ENCODE measurements at places on chromosomes 6 and 20.
A peak's percentile ranks its signal among the peaks of the same experiment; 100 is the strongest.

DNA sequence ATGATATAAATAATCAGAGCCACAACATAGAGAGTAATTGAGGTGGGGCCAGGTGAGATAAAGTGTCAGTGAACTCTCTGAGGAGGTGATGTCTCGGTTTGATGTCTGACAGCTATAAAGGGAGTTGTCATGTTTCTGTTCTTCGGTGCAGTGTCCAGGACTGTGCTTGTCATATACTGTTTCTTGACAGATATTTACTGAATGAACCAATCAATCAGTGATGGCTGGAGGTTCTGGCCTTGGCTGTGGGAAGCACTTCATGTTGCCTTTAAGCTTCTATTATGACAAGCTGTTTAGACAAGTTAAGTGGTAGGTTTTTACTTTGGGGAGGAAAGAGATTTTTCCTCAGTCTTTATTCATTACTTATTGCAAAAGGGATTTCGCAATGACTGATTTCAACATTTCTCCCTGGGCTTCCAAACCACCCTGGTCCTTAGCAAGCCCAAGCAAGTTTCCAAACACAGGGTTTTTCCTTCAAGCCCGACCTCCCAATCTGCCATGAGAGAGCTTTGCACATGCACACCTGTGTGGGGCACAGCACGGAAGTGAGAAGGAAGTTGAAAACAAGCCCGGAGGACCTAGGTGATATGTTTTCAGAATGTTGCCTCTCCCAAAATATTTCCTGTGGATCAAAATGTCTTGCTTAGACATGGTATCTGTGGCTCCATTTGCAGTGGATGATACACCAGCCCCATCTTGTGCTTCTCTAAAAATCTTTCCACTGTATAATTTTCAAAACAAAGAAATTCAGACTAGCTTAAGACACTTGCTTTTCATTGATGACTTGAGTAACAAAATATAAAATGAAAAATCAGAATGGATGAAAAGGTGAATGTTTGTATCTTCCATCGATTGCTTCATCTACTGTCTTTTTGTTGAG, 567.3 kb upstream of the BTBD3 start:
- no peak for DNase-seq

DNA sequence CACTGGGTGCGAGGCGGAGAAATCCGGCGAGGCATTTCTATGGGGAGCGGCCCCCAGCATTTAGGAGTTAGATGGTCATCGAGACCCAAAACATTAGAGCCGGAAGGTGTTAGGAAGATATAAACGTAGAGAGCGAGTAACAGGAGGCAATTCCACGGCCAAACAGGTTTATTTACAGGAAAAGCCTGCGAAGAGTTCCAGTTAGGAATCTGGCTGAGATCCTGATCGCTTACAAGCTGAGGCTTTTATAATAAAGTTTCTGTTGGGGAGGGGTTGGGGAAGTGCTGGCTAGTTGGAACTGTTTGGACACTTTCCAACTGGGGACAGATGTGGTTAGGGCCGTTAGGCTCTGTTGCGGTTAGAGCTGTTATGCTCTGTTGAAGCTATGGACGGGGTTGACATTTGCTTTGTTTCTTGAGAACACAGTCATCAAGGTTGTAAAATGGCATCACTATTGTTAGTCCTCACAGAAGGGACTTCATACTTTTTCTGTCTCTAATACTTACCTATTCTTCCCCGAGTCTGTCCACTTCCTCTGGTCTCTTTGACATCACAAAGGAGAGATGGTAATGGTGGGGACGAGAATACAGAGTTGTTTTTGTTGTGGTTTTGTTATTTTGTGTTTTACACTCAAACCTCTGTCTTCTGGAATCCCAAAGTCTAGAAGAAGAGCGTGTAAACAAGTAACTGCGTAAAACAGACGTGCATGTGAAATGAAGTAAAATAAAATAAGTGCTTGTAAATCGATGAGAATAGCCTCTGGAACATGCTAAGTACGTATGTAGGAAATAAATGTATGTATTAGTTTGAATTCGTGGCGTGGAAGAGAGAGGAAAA, 554 bp upstream of the ZSCAN31 start:
- DNase-seq = peak; percentile 13

DNA sequence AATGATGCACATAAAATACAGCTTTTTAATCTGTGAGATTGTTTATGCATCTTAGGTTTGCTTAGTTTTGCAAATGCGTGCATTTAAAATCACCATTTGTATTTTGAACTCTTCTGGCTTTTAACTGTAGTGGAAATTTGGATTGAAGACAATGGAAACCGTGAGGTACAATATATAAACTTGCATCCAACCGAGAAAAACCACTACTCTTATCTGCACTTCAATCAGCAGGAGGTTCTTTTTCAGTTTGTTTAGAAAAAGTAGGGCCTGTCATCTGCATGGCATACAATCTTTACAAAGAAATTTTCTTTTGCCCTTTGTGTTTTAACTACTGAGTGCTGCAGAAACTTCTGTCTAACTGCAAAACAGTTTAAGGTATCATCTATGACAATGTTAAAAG, 132.8 kb downstream of the LAMA2 start:
- DNase-seq = no peak

DNA sequence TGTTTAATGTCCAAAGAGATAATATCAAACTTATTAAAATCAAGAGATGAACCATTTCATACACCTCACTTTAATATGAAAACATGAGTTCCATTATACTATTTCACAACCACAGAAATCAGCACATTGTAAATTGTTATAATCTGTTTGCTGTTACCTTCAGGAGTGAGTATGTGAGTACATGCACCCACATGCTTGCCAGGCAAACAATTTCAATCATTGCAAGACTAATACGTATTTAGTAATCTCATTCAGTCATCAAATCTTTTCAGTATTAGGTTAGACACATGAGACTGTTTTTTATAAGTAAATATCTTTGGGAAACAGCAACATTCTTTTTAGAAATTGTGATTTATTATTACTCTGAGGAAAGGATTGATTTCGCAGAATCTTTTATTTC, 9.3 kb upstream of the EPM2A start:
- no peak for DNase-seq

DNA sequence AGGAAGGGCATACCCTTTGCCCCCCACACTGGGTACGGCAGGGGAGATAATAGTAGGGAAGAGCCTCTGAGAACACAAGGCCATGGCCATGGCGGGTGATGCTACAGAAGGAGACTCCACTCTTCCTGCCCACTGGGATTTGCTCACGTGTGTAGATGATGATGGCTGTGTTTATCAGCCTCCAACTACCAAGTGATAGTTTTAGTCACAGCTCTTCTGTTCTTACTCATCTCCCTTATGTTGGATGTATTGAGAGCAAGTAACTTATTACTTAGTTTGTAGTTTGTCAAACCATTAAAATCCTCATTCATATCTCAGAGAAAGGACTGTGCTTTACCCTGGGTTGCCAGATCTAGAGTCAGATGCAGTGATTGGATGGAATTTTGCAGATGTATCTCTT, 66.0 kb downstream of the CDH26 start:
- no peak for DNase-seq

- DNase-seq = no peak
These were observed 99.3 kb downstream of the RTN4IP1 start for GRCh38 chr6:106530026-106530425.

- no peak for DNase-seq
These were observed 1.6 kb downstream of the PGBD1 start for GRCh38 chr6:28282926-28283325.

DNA sequence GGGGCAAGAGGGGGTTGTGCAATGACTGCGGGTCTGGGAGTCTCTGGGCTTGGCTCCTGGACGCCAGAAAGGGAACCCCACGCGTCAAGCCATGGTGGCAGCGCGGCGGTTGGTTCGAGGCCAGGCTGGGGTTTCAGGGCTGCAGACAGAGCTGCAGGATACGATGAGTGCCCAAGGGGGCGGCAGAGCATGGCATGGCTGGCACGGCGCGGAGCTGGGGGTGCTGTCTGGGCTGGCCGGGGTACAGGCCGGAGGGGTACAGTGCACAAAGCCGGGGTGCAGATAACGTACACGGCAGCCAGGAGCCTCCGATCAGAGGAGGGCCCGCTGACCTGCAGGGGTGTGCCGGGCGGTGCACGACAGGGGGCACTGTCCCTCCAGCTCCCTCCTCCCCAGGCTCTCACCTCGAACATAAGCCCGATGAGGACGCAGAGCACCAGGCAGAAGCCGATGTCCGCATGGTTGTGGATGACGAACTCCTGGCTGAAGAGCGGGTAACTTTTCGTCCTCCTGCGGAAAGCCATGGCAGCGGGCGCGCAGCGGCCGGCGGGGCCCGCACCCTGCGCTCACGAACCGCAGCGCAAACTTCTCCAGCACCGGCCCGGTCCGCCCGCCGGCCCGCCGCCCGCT, 353 bp downstream of the TRAM2 start:
- peak; percentile 67 for DNase-seq

- DNase-seq = no peak
These were observed 88.4 kb downstream of the PXDC1 start for GRCh38 chr6:3663081-3663480.

DNA sequence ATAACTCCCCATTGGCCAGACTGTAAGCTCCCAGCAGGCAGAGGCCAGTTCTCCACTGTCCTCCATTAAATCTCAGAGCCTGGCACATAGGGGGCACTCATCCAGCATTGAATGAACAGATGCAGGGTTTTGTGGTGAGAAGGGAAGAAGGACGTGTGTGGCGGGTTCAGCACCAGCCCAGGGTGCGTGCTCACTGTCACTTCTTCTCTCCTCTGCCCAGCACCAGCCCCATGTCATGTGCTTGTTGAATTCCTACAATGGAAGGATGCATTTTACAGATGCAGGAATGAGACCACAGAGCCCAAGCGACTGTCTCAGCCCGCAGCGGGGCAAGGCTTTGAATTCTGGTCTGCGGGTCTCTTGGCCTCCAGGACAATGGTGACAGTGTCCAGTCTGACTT, 149.9 kb downstream of the CEBPB start:
- no peak for DNase-seq

- no peak for DNase-seq
These were observed 295.1 kb upstream of the AGPAT4 start for GRCh38 chr6:161568885-161569456.

GRCh38 chr6:166032366-166033200, 135.1 kb downstream of the TBXT start:
- no peak for DNase-seq

DNA sequence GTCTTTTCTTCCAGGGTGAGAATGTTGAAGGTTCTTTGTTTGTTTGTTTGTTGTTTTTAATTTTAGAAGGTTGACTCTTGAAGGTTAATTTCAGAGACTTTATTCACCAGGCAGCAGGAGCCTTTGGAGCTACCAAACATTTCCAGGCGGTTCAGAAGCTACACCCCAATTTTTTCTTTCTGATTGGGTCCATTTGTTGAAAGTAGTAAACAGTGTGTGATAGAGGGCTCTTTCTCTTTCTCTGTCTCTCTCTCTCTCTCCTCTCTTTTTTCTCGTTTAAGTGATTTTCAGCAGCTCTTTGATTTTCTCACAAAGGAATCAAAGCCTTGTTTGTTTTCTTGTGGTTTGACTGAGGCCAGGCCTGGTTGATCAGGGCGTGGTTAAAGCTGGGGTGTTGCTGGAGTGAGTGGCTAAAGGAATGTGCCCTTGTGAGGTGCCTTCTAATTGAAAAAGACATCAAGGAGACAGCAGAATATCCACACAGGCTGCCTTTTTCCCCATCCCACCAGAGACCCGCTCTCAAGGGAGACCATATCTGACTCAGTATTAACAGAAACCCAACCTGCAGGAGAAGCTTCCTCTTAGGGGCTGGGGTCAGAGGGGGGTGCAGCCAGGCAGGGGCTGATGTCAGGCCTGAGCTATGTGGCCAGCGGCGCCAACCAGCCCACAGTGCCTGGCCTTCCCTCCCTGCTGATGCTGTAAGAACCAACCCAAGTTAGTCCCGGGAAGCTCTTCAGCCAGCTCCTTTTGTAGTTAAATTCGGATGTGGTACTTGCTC, 40.4 kb upstream of the NAA20 start:
- no peak for DNase-seq

DNA sequence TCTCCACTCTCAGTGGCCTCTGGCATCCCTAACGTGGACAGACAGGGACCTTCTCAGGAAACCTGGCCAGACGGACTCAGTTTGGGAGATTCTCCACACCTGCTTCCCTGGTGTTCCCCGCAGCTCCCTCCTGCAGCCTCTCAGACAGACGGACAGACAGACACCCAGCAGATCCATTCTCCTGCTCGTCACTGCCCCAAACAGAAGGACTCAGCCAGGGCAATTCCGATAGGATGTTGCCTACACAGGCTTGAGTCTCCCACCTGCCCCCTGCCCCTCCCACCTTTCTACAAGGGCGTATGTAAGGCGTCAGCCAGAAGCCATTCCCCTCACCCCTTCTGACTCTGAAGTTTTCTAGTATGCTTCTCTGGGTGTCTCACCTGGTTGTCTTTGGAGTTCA, 428 bp downstream of the CCM2L start:
- no peak for DNase-seq

DNA sequence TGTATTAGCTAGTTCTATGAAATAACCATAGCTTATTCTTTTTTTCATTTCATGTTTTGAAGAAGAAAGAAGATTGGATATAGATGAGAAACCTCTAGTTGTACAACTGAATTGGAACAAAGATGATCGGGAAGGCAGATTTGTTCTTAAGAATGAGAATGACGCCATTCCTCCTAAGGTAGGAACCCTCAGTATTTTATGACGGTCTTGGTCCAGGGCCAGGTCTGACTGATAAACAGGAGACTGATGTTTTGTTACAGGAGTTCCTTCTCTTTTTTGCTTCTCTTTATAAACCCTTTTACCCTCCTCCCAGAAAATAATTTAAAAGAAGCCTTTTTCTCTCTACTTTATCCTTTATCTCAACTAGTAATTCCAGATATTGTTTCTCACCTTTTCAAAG, 43.6 kb downstream of the AFDN start:
- no peak for DNase-seq

DNA sequence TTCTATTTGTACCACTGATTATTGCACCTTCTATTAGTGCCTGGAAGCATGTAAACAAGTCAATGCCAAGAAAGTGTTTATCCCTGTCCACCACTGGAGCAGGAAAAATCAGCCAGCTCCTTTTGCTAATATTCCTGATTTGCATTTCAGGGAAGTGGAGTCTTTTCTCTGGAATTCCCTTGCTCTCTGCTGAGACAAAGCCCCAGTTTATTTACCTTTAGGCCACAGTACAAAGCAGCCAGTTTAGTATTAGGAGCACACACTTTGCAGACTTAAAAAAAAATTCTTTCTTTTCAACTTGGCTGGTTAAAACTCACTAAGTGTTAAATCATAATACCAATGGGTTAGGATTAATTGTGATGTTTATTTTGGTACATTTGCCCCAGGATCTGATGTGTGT, 631.1 kb downstream of the PKHD1 start:
- DNase-seq = no peak

DNA sequence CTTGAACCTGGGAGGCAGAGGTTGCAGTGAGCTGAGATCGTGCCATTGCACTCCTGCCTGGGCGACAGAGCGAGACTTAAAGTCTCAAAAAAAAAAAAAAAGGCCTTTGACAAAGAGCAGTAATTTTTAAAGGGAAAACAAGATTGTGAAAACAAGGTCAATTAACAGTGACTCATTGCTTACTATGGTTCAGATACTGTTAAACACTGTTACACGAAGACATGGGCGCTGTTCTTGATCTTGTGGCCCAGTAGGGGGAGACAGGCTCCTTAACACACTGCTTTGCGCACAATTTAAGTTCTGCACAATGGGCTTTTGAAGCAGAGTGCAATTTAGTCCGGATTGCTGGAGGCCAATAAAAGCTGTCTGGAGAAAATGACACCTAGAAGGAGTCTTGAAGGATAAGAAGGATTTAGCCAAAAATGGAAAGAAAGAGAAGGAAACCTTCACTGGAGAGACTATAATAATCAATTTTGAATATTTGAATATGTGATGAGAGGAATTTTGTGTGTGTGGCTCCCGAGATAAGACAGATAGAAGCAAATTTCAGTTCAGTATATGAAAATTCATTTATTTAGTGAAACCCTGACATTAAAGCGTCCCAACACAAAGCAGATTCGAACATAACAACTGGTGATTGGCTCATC, 6.0 kb upstream of the LATS1 start:
- DNase-seq = peak; percentile 23
